ENCODE measurements at places on chromosomes 12 and 14.

DNA sequence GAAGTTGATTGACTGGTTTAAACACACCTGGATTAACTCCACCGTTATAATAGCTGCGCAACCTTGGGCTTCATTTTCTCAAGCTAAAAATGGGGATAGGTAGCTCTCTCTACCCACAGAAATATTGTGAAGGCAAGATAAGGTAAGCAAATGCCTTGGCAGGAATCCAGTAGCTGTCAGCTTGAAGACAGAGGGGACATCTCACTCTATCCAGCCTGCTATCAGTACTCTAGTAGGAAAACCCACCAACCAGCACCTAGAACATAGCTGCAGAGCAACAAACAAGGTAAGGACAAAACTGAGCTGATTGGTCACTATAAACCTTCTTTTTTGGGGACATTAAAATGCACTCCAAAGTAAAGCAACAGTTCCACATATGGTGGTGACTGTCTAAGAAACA lies 7.7 kb downstream of the CSRP2 start:
- no peak for DNase-seq

DNA sequence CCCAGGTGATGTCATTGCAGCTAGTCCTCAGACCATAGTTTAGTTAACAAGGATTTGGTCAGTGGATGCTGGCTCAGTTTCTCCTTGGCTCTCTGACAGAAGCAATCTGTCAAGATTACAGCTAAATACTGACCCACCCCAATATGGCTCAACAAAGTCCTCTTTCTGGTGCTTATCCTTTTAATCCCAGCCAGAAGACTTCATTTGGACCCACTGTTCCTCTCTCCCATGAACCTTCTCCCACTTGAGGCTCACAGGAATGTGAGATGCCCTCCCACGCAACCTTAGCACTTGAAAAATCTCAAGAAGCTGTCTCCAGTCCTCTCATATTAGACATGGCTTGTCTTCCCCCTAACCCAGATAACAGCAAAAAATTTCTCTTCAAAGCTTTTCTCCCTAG lies 47.7 kb downstream of the C12orf50 start:
- DNase-seq, result no peak

GRCh38 chr12:64781280-64782190 lies 22.3 kb upstream of the GNS start:
- no peak for DNase-seq

DNA sequence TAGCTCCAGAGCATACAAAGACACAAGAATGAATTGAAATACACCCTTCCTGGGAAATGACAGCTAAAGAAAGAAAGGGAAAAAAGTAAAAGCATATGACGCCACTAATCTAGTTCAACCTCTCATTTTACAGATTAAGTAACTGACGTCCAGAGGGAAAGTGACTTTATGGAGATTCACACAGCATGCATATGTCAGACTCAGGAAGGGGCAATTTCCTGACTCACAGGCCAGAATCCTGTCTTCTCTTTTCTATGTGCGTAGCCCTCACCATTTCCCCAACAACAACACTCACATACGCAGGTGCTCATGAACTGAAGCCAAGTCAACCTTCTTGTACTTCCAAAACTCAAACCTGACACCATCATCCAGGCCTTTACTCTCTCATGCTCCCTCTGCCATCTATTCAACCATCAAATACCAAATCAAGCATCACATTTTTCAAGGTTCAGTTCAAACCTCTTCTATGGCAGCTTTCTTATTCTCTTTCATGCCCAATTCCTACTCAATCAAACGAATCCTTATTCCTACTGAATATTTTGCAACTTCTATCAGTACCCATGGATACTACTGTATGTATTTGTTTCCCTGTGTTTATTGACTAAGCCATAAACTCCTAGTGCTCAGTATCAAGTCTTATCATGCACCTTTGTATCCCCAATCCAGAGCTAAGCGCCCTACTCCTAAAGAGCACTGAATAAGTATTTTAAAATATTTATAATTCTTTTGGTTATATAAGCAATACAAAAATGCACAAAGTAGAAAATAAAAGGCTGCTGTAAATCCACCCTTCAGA lies 52.8 kb downstream of the STXBP6 start:
- DNase-seq, result no peak

- no peak for DNase-seq
These were observed 10.1 kb upstream of the CCDC197 start for GRCh38 chr14:93986955-93987354.

DNA sequence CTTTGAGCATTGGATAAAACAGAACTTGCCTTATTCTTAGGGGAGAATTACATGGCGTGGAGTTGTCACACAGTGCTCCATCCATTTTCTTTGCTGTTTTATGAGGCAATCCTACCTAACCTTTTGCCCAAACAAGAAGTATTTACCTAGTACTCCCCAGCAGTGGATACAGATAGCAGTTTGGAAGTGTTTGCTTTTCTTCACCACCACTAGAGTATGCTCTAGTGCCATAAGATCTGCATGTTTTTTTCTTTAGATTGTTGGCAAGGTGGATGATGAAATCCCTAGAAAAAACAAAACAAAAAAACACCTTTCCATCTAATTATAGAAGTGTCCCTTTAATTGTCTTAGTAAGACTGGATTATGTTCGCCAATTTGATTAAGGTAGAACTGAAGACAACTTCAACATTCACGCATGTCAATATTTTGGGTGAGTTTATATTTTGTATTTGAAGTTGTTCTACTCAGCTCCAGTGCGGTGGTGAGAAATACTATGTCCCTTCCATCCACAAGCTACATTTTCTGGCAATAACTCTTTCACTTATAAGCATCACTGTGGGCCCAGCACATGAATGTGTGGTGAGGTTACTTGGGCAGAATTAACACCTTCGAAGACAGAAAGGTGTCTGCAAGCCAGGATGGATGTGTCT lies 23.6 kb upstream of the TMEM260 start:
- DNase-seq, result no peak

- DNase-seq, result no peak
These were observed 1.3 kb downstream of the MBD6 start for GRCh38 chr12:57523706-57524614.

DNA sequence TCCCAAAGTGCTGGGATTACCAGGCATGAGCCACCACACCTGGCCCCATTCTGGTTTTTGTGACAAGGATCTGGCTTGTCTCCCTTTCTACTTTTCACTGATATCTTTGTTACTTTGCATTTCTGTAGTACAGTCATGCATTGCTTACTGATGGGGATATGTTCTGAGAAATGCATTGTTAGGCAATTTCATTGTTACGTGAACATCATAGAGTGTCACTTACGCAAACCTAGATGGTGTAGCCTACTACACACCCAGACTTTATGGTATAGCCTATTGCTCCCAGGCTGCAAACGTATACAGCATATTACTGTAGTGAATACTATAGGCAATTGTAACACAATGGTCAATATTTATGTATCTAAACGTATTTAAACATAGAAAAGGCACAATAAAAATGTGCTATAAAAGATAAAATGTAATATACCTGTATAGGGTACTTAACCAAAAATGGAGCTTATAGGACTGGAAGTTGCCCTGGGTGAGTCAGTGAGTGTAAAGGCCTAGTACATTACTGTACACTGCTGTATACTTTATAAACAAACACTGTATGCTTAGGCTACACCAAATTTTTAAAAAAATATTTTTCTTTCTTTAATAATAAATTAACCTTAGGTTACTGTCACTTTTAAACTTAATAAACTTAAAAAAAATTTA lies 16.0 kb downstream of the MRPL42 start:
- DNase-seq, result no peak

GRCh38 chr14:83478741-83479140 lies 1945.1 kb upstream of the SEL1L start:
- no peak for DNase-seq

GRCh38 chr12:76697849-76698248 lies 66.1 kb upstream of the ZDHHC17 start:
- no peak for DNase-seq

DNA sequence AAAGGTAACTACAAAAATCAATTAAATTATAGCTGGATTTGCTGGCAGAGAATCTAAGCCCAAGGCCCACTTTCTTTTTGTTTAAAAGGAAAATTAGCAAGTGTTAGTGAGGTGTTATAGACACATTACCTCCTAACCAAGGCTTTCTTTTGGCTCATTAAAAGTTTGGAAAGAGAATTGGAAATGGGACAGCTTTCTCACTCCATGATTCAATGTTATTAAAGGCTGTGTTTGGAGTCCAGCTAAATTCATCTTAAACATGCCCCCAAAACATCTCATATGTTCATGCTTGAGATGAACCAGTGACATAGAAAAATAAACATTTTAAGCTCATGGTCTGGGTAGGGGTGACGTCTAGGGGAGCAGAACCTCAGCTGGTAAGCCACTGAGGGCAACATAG lies 13.4 kb upstream of the PGF start:
- DNase-seq, result no peak

GRCh38 chr14:60184146-60184904 lies 19.1 kb upstream of the DHRS7 start:
- DNase-seq, result no peak

DNA sequence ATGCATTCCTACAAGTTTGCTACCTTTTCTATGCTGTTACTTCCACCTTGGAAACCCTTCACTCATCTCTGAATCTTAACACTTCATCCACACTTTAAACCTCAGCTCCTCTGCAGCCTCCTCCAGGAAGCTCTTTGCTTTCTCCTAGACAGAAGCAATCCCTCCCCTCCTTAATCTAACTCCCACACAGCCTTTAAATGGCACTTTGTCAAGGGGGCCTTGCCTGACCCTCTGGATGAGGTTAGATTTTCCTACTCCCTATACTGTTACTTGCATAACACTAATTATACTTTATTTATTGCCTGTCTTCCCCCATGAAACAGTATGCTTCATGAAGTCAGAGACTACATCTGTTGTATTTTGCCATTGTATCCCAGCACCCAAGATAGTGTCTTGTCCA lies 394.6 kb downstream of the MED13L start:
- DNase-seq, result no peak

DNA sequence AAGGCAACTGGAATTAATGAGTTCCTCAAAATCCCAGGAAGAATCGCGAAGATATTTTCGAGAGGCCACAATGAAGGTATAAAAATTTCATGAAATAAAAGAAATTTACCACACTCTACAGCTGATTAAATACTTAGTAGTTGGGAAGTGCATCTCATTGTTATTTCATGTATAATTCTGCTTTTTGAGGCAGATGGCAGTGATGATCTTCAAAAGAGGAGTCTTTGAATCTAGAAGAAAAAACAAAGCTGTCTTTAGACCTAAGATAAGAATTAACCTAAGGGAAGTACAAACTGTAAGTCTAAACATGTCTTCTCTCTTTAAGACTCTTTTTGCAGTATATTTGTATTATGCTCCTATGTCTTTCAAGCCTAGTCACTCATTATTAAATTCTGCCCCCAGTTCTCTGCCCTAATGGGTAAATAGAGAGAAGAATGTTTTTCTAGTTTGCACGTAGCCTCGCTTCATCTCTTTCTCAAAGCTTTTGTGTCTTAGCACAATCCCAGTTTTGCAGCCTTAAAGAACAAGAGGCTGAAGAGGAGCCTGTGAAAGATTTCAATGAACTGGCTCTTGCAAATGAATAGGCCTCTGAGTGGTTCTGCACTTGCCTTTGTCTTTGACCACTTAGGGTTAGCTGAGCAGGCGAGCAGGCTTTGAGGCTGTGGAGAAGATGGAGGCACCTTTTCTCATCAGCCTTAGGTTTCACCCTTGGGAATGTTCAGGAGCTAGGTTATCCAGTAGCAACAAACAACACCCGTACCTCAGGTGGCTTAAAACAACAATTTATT lies 32.7 kb downstream of the CFAP54 start:
- DNase-seq, result no peak

DNA sequence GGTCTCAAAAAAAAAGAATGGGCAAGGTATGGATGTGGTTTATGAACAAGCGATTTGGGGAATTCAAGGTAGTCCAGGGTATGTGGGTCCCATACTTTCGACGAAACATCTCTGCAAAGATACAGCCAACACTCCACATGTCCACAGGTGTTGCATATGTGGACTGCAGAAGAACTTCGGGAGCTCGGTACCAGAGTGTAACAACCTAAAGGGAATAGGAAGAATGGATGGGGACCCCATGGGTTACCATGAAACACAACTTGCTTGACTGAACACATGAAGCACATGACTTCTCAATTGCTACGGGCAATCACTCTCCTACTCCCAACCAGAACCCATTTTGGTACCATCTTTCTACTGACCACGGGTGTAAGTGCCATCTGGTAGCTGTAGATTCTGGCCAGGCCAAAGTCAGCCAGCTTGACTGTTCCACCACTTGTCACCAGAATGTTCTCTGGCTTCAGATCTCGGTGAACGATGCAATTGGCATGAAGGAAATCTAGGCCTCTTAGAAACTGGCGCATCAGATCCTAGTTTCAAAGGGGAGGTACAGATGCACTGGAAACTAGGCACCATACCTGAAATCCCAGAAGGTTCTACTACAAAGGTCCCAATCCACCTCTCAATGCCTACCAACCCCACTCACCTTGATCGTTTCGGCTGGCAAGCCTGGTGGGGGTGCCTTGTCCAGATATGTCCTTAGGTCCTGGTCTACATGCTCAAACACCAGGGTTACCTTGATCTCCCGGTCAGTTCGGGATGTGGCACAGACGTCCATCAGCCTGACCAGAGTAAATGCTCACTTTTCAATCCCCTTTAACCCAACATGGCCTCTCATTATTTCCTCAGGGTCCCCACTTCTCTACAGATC lies 1.3 kb downstream of the CDK4 start:
- DNase-seq, result no peak

DNA sequence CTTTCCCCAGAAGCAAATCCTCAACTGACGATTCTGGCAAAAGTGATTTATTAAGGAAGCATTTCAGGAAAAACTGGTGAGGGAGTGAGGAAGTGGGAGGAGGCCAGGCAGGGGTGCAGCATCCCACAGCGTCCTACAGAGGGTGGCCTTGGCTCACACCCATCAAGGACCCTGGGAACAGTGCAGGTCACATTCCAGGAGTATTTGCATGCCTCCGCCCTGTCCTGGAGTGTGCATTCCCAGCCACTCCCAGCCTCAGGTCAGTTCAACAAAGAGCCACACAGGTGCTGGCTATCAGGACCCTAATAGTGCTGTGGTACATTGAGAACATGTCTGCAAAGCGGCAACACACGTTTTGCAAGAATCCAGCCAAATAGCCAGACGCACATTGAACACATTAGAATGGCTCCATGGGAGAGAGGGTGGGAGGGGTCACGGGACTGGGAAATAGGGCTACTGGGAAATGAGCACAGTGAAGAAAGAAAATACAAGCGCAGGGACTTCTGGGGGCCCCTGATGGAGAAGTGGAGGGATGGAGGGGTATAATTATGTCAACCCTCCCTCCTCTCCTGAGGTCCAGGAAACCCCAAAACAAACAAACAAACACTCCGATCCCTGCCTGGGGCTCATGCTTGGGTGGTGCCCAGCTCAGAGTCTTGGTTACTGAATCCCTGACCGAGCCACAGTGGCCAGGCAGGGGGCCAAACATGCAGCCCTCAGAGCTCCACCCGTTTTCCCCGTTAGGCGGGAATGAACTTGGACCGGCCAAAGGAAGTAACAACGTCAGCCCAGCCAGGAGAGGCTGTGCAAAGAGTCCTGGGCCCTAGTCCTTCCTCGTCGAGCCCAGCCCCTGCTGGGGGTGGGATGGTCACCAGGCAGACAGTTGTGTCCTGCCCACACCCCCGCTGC lies 36.5 kb downstream of the CMKLR1 start:
- no peak for DNase-seq

GRCh38 chr12:47385653-47386052 lies 305.9 kb upstream of the AMIGO2 start:
- no peak for DNase-seq

GRCh38 chr12:60043236-60043635 lies 447.4 kb downstream of the SLC16A7 start:
- no peak for DNase-seq
